ENCODE measurements at places on chromosomes 16 and 17. TPM values are rescaled to one million over a fixed set of nuclear protein-coding genes. Genes with fewer than 3 reads are reported as not detected.

DNA sequence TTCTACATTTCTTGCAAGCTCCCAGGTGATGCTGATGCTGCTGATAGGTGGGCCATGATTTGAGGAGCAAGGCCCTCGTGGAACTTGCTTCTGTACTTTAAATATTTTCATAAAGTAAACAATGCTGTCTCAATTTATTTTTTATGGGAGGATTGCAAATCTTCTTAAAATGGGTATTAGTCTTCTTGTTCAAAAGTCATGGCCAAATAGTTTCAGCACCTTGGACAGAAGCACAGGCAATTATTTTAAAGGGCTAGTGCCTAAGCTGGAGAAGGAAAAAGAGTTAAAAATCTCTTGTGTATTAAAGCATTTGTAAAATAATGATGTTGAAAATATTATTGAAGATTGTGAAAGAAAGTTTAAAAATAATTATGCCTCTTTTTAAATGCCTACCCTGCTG lies 50.5 kb downstream of the GPR139 start:
- H3K27ac ChIP-seq, result no peak overlapping the region
- no peak for DNase-seq
- H3K36me3 ChIP-seq, result no peaks in the 10 kb centered on the region
- H3K27me3 ChIP-seq, result no peaks in the 10 kb centered on the region
- H3K4me1 ChIP-seq, result no peaks in the 10 kb centered on the region

Gene RAB11FIP3
- total RNA-seq, result 41.4 TPM

Gene TPSG1
- total RNA-seq, result not detected

GRCh38 chr16:87832741-87833502 lies 36.4 kb downstream of the SLC7A5 start:
- H3K27ac ChIP-seq, result no peak overlapping the region
- no peak for DNase-seq

DNA sequence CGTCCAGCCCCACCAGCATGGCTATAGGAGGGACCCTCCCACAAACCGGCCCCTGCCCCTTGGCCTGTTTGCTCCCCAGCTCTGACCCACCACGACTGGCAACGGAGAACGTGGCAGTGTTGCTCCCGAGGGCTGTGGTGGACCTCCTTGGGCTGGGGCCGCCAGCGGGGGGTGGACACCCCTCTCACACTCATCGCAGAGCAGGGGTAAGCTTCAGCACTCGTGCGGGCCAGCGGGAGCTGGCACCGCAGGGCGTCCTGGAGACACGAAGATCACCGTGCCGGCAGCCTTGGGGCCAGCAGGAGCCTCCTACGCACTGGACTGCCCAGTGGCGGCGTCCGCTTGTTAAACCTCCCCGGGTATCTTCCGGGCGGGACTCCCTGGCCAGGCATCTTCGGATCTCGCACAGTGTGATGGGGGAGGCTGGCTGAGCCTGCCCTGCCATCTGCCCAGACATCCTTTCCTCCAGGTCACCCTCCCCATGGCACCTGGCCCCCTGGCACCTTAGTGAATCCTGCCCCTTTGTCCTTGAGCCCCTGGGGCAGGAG lies 53.5 kb downstream of the ABR start:
- H3K27ac ChIP-seq, result no peak overlapping the region
- no peaks in the 10 kb centered on the region for H3K4me1 ChIP-seq

DNA sequence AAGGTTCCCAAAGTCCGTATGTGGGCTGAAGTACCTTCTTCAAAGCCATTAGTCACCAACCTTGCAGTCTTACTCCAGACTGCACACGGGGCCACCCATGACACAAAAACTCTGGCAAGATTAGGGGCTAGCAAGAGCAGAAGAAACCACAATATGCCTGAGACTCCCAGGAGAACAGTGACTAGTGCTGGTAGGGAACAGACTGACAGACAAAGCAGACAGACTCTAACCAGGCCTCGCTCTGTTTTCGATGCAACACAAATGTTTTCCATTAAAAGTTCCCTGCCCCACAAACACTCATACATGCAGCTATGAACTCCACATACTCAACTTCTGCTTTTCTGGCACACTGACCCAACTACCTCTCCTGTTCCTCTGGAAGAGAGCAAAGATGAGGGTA lies 102.2 kb downstream of the HIC1 start:
- no peak for DNase-seq
- H3K36me3 ChIP-seq, result peaks cover 29% of the 10 kb centered on the region
- H3K4me3 ChIP-seq, result no peak overlapping the region
- peaks cover 25% of the 10 kb centered on the region for H3K4me1 ChIP-seq
- no peaks in the 10 kb centered on the region for H3K27me3 ChIP-seq
- H3K27ac ChIP-seq, result peak overlapping the region; percentile 1

Gene ZP2
- total RNA-seq, result not detected

DNA sequence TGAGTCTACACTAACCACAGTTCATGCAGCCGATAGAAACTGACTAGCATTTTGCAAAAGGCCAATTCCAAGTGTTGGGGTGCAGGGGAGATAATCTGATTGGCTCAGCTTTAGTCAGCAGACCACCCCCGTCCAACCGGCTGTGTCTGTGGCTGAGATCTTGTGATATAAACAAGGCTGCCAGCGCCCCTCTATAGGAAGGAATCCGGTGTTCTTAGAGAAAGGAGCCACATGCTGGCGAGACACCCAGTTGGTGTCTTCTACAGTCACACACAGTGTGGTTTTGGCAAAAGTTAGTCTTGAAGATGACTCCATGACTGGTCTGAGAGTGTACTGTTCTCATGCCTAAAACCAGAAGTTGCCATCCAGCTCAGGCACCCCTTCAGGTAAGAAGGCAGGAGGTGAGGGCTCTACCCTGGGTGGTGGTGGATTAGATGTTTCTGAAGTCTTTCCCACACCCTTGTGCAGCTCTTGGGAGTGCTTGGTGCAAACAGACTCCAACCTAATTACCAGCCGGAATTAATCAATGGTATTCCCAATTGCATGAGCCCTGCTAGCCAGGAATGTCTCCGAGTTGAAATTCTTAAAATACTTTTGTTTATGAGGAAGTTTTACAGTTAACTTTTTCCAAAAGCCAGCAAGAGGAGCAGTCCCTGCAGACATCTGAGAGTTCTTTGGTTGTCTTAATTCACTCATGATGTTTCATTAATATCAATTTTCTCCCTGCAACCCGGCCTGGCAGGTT lies 172.3 kb upstream of the IRX6 start:
- no peaks in the 10 kb centered on the region for H3K4me1 ChIP-seq
- DNase-seq, result no peak
- H3K27ac ChIP-seq, result no peak overlapping the region

DNA sequence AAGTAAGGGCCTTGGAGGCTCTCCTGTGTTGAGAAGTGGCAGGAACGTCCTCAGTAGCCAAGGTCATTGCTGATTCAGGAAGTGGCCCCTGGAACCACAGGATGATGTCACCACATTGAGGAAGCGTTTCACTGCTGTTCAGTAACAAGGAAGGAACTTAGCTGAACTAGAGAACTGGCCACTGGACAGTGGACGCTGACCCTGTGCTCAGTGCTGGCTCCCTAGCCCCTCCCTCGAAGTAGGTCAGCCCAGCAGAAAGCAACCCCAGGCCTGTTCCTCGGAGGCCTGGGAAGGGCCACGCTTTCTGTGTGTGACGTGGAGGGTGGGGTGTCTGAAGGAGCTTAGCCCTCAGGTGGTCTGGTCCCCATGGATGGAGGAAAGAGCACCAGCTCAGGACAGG lies 58.3 kb downstream of the B9D1 start:
- H3K4me3 ChIP-seq, result no peak overlapping the region
- no peaks in the 10 kb centered on the region for H3K36me3 ChIP-seq
- peaks cover 23% of the 10 kb centered on the region for H3K27me3 ChIP-seq
- peaks cover 26% of the 10 kb centered on the region for H3K4me1 ChIP-seq
- H3K27ac ChIP-seq, result no peak overlapping the region
- DNase-seq, result no peak

DNA sequence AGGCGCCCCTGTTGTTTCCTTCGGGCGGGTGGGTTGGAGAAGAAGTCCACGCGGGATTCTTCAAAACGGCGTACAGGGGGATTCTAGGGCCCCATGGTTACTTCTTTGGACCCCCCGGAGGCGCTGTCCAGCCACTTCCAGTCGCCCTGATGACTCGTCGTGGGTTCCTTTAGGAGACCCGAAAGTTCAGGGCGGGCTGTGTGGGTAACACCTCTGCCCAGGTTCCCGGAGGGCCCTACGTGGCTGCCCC lies 716 bp upstream of the HIC1 start:
- H3K27me3 ChIP-seq, result peaks cover 12% of the 10 kb centered on the region
- peak overlapping the region; percentile 84 for H3K4me3 ChIP-seq
- peaks cover 18% of the 10 kb centered on the region for H3K4me1 ChIP-seq
- no peak for DNase-seq
- H3K36me3 ChIP-seq, result peaks cover 2% of the 10 kb centered on the region

GRCh38 chr16:11955713-11956123 lies 9.3 kb upstream of the TNFRSF17 start:
- H3K36me3 ChIP-seq, result no peaks in the 10 kb centered on the region
- H3K4me3 ChIP-seq, result no peak overlapping the region
- no peaks in the 10 kb centered on the region for H3K4me1 ChIP-seq
- H3K27ac ChIP-seq, result no peak overlapping the region
- no peak for DNase-seq
- H3K27me3 ChIP-seq, result no peaks in the 10 kb centered on the region

- DNase-seq, result no peak
- H3K4me3 ChIP-seq, result peak overlapping the region; percentile 9
- H3K27me3 ChIP-seq, result no peaks in the 10 kb centered on the region
- H3K36me3 ChIP-seq, result peaks cover 43% of the 10 kb centered on the region
Measured at GRCh38 chr16:30745082-30745481, 3.1 kb upstream of the PHKG2 start.

- no peak overlapping the region for H3K4me3 ChIP-seq
- H3K27ac ChIP-seq, result no peak overlapping the region
- no peaks in the 10 kb centered on the region for H3K4me1 ChIP-seq
Measured at GRCh38 chr17:81142301-81143199, 22.8 kb upstream of the PVALEF start.

GRCh38 chr17:64658931-64659330 lies 3.2 kb downstream of the SMURF2 start:
- peaks cover 34% of the 10 kb centered on the region for H3K4me1 ChIP-seq
- no peak overlapping the region for H3K27ac ChIP-seq
- no peak for DNase-seq
- H3K4me3 ChIP-seq, result no peak overlapping the region

Gene RNF166
- total RNA-seq, result 45.0 TPM

Gene SSTR5
- total RNA-seq, result not detected

Gene ARL17B
- total RNA-seq, result 16.3 TPM

DNA sequence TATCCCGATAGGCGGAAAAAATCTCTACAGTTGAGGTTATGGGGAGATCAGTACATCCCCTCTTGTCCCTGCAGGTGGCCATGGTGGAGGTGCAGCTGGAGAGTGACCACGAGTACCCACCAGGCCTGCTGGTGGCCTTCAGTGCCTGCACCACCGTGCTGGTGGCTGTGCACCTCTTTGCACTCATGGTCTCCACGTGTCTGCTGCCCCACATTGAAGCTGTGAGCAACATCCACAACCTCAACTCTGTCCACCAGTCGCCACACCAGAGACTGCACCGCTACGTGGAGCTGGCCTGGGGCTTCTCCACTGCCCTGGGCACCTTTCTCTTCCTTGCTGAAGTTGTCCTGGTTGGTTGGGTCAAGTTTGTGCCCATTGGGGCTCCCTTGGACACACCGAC lies 4.2 kb downstream of the ORAI3 start:
- peaks cover 16% of the 10 kb centered on the region for H3K4me1 ChIP-seq
- no peak overlapping the region for H3K27ac ChIP-seq
- no peak overlapping the region for H3K4me3 ChIP-seq
- H3K27me3 ChIP-seq, result no peaks in the 10 kb centered on the region

Gene DNAH2
- total RNA-seq, result not detected

GRCh38 chr17:78803186-78803845 lies 21.2 kb upstream of the CYTH1 start:
- peaks cover 74% of the 10 kb centered on the region for H3K36me3 ChIP-seq
- peak overlapping the region; percentile 68 for H3K27ac ChIP-seq
- no peak for DNase-seq
- H3K27me3 ChIP-seq, result no peaks in the 10 kb centered on the region

DNA sequence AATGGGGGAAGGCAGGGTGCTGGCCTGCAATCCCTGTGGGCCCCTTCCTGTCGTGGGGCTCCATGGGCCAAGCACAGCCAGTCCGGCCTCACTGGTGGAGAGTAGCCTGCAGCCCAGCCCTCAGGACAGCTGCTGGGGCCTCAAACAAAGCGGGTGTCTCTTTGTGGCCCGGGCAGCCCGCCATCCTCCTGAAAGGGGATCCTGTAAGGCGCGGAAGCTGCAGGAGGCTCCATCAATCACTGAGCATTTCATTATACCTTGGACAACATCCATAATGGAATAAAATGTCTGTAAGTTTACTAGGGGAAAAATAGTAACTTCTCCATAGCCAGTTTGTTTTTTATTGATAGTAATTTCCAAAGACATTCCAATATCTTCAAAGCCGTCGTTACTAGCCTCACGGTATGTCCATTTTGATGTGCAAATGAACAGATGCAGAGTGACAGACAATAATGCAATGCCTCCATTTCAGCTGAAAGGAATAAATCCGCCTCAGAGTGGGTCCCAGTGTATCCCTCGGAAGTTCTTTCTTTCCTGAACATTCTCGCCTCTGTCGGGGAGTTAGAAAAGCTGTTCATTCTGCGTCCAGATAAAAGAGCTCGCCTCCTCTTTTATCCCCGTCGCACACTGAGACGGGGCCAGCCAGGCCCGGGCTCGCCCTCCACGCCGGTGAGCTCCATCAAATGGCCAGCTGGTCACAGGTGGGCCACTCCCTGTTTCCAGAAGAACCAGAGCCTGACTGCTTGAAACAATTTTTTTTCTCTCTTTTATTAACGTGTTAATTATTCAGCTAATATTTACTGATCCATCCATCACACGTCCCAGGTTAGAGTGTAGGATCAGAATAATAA lies 14.4 kb downstream of the WSCD1 start:
- DNase-seq, result no peak
- no peak overlapping the region for H3K27ac ChIP-seq
- no peak overlapping the region for H3K4me3 ChIP-seq
- H3K4me1 ChIP-seq, result no peaks in the 10 kb centered on the region
- H3K36me3 ChIP-seq, result no peaks in the 10 kb centered on the region

DNA sequence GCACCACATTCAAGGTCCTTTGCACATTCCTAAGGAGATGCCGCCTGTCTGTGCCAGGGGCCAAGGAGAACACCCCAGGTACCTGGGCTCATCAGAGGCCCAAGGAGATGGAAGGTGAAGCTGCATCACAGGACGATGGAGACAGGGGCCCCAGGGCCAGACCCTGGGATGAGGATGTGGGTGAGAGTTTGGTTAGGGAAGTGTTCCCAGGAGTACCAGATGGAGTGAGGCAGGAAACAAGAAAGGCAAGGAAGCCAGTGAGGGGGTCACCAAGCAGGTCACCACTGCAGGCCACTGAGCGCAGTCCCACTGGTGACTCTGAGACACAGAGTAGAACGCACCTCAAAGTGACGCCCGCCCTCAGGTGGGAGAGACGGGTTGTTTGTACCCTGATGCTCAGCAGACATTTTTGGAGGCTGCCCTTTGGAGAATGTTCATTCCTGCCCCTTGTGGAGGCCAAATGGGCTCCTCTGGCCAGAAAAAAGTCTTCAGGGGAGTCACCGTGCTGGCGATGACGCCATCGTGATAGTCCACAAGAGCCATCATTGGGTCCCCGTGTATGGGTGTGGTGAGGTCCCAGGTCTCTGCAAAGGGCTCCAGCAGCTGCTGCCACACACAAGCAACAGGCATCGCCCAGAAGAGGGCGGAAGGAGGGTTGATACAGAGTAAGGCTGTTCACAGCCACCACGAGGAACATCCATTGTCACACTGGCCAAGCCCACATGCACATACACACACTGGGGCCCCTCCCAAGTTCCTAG lies 57.5 kb downstream of the BEAN1 start:
- H3K4me1 ChIP-seq, result peaks cover 29% of the 10 kb centered on the region
- no peak overlapping the region for H3K4me3 ChIP-seq
- no peak overlapping the region for H3K27ac ChIP-seq
- H3K27me3 ChIP-seq, result no peaks in the 10 kb centered on the region
- H3K36me3 ChIP-seq, result no peaks in the 10 kb centered on the region

Gene KRTAP1-5
- total RNA-seq, result not detected
